ENCODE measurements at places on chromosomes 11 and 22. TPM values are rescaled to one million over a fixed set of nuclear protein-coding genes. Genes with fewer than 3 reads are reported as not detected.

DNA sequence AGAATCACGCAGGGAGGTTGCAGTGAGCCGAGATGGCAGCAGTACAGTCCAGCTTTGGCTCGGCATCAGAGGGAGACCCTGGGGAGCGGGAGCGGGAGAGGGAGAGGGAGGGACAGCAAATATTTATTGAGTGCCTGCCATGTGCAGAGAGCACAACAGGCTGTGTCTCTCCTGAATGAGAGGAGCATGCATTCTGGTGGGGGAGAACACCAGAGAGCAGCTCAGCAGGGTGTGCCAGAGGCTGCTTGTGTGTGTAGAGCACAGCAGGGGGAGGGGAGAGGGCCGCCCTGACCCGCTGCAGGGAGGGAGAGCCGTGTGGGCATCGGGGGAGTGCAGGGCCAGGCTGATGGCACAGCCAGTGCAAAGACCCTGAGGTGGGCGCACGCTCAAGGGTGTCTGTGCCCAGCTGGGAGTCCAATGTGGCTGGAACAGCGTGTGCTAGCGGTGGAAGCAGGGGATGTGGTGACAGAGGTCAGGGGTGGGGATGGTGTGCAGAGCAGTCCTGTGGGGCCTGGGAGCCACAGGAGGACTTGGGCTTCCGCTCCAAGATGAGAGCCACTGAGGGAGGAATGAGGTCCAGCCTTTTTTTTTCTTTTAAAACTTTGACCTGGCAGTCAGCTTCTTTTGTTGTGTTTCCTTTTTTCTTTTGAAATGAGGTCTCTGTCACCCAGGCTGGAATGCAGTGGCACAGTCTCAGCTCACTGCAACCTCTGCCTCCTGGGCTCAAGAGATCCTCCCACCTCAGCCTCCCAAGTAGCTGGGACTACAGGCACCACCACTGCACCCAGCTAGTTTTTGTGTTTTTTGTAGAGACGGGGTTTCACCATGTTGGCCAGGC lies 12.0 kb downstream of the PPIL2 start:
- no peak for DNase-seq

XKR3 gene
- not detected for total RNA-seq

- no peak for DNase-seq
These were observed 29.7 kb downstream of the GNB1L start for GRCh38 chr22:19824926-19825339.

- no peak for DNase-seq
These were observed 1.6 kb downstream of the KMT5B start for GRCh38 chr11:68211546-68211945.

DNA sequence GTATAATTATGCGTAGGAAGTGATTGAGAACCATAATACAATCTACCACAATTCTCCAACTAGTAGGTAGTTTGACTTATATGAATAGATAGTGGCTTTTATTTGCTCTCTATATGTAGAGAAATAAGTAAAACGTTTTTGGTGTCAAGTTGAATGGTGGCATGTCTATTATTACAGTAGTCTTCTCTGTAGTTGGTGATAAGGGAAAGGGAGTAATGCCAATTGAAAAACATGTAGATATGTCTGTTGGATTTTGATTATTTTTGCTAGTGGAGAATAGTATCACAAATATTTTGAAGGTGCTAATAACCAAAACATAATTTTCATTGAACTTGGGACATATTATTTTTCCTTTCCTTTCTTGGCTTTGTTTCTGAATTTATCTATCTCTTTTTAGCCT lies 17.5 kb downstream of the FBXO7 start:
- DNase-seq: no peak

GRCh38 chr11:9604134-9604533 lies 30.7 kb downstream of the WEE1 start:
- DNase-seq: no peak

KCNJ11 gene
- total RNA-seq: 5.0 TPM

DNA sequence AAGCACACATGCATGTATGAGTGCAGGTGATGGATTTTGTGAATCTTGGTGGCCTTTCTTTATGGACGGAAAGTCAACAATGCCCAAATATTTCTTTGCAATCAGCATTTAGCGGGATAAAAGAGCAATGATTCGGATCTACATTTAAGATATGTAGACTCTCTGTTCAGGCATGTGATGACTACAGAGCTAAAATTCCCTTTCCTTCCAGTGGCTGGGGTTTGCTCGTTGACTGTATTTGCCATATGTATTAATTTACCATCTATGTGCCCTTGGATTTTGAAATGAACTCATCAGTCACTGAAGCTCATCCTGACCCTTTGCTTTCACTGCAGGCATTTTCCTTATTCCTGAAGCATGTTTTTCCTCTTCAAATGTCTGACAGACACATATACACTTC lies 13.6 kb downstream of the BLID start:
- no peak for DNase-seq

MIAT gene
- 277 TPM for total RNA-seq

GRCh38 chr11:133809569-133810491 lies 35.5 kb downstream of the SPATA19 start:
- peak; percentile 65 for DNase-seq

DNA sequence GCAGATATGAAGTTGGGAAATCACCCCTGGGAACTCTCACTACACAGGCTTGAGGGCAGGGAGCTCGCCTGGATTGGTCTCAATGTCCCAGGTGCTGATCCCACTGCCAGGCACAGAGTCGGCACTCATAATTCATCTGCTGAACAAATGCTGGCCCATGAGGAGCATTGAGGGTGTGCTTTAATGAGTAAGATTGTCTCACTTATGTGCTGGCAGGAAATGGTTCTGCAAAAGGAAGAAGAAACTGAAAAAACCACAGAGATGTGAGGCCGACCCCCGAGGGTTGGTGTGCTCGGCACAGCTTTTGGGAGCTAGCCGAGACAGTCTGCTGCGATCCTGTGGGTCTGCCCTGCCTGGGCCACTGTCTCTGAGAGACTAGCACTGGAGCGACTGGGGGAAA lies 9.4 kb downstream of the PLAAT2 start:
- DNase-seq: no peak

DNA sequence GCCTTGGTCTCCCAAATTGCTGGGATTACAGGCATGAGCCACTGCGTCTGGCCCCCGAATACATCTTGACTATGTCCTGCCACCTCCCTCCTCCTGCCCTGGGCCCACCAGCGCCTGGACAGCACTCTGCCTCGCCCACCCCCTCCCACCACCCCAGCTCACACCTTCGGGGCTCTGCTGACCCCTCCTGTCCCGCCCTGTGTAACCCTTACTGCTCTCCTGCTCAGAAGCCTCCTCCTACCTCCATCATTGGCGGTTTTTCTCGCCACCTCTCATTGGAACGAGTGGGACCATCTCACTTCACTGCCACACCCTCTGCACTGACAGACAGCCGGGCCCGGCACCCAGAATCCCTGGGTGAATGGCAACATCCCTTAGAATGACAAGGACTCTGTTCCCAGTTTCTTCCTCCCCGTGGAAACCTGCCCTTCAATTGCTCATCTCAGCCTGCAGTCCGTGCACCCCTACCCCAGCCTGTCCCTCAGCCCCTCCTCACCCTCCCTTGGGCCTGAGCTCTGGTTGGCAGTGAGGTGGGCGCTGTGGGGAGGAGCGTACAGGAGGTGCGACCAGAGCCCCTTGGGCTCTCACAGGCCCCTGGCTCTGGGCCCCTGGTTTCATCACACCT lies 32.2 kb downstream of the LRRC74B start:
- no peak for DNase-seq

GRCh38 chr11:130918081-130918480 lies 1.8 kb upstream of the SNX19 start:
- no peak for DNase-seq

FAM83F gene
- total RNA-seq: 0.09 TPM

DNA sequence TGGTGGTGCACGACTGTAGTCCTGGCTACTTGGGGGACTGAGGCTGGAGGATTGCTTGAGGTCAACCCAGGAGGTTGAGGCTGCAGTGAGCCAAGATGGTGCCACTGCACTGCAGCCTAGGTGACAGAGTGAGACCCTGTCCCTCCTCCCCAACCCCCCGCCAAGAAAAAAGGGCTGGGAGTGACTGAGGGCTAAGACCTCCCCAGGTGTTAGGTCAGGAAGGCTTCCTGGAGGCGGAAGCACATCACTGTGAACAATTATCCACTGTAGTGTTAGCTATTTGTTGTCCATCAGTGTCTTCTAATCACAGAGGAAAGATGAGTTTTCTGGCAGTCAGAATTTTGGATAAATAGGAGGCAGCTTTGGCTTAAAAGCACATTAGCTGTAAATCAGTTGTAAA lies 8.8 kb downstream of the YDJC start:
- no peak for DNase-seq

DNA sequence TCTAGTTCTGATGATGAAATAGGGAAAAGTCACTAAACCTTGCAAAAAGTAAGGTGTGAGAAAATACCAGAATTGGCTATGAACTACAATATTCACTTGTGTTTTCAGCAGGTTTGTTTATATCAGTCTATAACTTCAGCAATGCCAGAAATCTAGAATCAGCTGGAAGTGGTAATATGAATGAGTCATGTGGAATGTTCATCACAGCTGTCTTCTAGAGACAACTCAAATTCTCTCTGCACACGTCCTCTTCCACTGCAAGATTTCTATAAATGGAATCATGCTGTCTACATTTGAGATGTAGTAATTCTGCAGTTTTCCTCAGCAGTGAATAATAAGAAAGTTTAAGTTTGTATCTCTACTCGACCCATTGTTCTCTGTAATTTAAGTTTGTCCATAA lies 89.9 kb downstream of the OR4A15 start:
- DNase-seq: no peak

ZNF215 gene
- 14.8 TPM for total RNA-seq

BRMS1 gene
- 34.6 TPM for total RNA-seq

SPI1 gene
- total RNA-seq: not detected

DNA sequence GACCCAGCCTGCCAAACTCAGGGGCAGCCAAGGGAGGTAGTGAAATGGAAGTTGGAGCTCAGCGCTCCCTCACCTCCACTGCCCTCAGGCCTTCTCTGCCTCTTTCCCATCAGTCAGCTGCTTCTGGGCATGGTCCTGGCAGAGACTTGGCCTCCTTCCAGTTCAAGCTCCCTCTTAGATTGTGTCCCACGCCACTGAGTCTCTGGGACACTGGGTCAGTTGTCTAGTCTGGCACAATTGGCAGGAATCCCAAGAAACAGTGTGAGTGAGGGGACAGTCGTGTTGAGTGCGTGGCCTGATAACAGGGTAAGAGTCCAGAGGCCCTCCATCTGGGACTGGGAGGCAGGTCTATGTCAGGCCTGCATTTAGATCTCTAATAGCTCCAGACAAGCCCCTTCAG lies 7.1 kb upstream of the SLC35E4 start:
- no peak for DNase-seq

CCDC73 gene
- total RNA-seq: not detected

MMP10 gene
- not detected for total RNA-seq

ANGPTL5 gene
- not detected for total RNA-seq

KRTAP5-7 gene
- total RNA-seq: not detected

DDI1 gene
- total RNA-seq: not detected

GRCh38 chr11:124841201-124841600 lies 24.0 kb upstream of the ROBO3 start:
- no peak for DNase-seq

- DNase-seq: peak; percentile 100
These were observed 4.6 kb downstream of the APOL4 start for GRCh38 chr22:36197065-36197440.

MS4A6A gene
- not detected for total RNA-seq

- DNase-seq: peak; percentile 65
These were observed 2.9 kb upstream of the SLC6A5 start for GRCh38 chr11:20596205-20597153.

EFCAB6 gene
- total RNA-seq: 4.9 TPM

DNA sequence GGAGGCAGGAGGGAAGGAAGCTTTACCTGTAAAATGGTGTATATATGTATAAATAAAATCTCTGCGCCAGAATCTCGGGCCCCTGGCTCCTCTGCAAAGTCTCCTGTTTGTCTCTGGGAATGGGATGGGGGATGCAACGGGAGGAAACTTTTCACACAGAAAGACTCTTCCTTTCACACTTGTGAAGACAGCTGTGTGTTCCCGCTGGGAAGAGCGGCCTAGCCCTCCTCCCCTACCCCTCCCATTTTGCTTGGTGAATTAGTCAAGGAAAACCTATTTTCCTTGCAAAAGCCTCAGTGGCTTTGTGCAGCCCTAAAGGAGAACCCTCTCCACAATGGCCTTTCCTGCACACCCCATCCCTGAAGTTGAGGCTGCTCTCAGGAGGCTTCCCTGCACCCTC lies 9.4 kb upstream of the IGF2 start:
- no peak for DNase-seq

OR52J3 gene
- not detected for total RNA-seq

LRP4 gene
- 9.2 TPM for total RNA-seq

DNA sequence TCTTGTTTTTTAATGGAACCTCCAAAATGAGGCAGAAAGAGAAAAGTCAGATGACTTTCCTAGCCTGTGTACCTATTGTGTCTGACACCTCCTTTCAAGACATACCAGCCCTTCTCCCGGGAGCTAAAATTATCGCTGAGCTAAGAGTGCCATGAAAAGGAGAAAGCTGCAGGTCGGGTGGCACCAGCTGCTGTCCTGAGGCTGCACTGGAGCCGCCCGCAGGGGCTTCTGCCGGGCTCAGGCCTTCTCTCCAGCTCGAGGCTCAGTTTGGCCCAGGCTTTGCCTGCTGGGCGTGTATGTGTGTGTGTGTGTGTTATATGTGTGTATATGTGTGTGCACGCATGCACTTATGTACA lies 27.7 kb upstream of the RAB1B start:
- no peak for DNase-seq

DNA sequence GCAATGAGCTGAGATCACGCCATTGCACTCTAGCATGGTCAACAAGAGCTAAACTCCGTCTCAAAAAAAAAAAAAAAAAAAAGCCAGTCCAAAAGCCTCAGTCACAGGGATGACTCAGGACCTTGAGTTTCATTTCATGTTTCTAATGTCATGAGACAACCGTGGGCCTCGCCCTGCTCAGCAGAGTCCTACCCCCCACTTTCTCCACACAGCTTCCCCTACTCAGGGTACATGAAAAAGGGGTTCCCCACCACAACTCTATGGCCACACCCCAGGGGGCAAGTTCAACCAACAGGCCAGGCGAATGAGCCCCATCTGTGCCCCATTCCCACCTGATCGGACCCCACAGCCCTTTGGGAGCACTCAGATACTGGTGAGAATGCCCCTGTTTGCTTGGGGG lies 24.3 kb upstream of the ADA2 start:
- no peak for DNase-seq

GRCh38 chr11:47915374-47915773 lies 65.0 kb upstream of the PTPRJ start:
- DNase-seq: no peak

GRCh38 chr22:20887375-20887774 lies 28.6 kb downstream of the SNAP29 start:
- DNase-seq: no peak

- DNase-seq: no peak
These were observed 35.6 kb downstream of the MPPED1 start for GRCh38 chr22:43447380-43447779.

All from neural progenitor cell (in vitro differentiated cells).